Mononuclear cell (primary cell): ENCODE measurements at places on chromosomes 3 and 15. TPM values are rescaled to one million over a fixed set of nuclear protein-coding genes. Genes with fewer than 3 reads are reported as not detected.

The BFSP2 gene
- not detected for total RNA-seq

The OSTN gene
- total RNA-seq = under 0.01 TPM

The ZNF620 gene
- 0.63 TPM for total RNA-seq

The PAK6 gene
- 0.42 TPM for total RNA-seq

The WDR53 gene
- 7.0 TPM for total RNA-seq

The GOLGA6B gene
- not detected for total RNA-seq

The ATP13A4 gene
- 1.2 TPM for total RNA-seq

The FYCO1 gene
- 12.1 TPM for total RNA-seq

The SLC27A2 gene
- total RNA-seq = 0.42 TPM

The CFAP100 gene
- total RNA-seq = not detected
